ELF-1 (cell line): ENCODE measurements at places on chromosomes 16 and 17.
A peak's percentile ranks its signal among the peaks of the same experiment; 100 is the strongest.

DNA sequence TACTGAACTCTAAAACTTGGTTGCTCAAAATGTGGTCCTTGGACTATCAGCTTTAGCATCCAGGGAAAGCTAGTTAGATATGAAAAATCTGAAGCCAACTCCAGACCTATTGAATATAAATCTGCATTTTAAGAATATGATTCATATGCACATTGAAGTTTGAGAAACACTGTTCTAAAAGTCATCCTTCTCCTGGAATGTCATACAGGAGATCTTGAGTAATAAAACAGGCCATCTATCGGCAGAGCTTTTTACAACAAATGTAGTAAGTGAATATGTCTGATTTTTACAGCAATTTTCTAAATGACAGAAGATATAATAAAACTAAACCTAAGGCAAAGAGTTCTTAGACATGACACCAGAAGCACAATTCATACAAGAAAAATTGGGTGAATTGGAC is 140.4 kb downstream of the PMP22 start:
- no peak for DNase-seq

DNA sequence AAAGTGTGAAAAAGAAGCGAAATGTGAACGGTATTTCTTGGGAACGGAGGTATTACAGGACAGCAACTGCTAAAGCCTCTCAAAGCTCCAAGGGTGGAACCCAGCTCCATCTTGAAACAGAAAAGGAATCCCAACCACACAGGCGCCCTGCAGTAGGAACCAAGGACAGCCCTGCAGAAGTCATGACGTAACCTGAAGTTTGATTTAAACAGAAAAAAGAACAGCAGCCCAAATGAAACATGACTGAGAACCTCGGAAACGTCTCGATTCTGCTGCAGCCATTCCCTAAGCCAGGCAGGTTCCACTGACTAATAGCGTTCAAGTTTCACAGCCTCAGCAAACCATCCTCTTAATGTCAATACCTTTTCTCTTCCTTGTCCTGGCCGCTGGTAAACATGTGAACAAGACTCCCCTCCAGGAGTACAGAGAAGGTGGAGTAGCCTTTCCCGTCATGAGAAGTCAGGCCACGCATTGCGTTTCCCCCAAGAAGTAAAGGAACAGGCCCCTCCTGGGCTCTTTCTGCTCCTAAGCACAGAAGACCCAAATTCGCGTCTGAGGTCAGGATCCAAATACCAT is 20.1 kb downstream of the SIAH1 start:
- DNase-seq = no peak

- peak; percentile 70 for DNase-seq
Observed at GRCh38 chr17:74008196-74008595, 195.3 kb upstream of the RPL38 start.

DNA sequence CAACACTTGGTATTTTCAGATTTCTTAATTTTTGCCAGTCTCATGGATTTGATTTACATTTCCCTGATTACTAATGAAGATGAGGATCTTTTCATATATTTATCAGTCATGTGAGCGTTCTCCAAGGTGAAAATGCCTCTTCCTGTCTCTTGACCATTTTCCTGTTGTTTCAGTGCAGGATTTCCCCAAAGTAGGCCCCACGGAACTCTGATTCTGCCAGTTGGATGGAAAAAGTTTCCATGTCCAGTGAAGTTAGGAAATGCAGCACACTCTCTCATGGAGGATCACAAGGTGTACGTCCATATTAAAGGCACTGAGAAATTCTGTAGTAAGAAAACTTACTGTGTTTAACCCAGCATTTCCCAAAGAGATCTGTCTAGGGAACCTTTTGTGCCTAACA is 16.5 kb upstream of the LIMD2 start:
- DNase-seq = no peak

GRCh38 chr17:56131431-56131830 is 21.8 kb upstream of the ANKFN1 start:
- DNase-seq = no peak

DNA sequence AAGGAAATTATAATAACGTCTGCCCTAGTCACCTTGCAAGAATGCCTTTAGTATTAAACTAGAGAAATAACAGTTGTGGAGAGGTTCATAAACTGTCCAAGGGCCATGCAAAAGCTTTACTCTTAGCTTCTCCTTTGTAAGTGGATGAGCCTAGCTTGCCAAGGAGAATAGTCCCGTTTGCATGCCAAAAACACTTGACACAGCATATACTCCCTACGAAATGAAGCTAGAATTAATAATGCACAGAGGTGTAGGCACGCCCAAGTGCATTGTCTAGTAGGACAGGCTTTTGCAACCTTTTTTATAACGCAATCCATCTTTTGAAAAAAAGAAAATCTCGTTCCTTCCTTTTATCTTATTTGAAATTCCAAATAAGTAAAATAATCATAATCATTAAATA is 12.8 kb upstream of the CDRT4 start:
- no peak for DNase-seq

- DNase-seq = no peak
Observed at GRCh38 chr17:59763861-59764260, 56.4 kb downstream of the VMP1 start.

DNA sequence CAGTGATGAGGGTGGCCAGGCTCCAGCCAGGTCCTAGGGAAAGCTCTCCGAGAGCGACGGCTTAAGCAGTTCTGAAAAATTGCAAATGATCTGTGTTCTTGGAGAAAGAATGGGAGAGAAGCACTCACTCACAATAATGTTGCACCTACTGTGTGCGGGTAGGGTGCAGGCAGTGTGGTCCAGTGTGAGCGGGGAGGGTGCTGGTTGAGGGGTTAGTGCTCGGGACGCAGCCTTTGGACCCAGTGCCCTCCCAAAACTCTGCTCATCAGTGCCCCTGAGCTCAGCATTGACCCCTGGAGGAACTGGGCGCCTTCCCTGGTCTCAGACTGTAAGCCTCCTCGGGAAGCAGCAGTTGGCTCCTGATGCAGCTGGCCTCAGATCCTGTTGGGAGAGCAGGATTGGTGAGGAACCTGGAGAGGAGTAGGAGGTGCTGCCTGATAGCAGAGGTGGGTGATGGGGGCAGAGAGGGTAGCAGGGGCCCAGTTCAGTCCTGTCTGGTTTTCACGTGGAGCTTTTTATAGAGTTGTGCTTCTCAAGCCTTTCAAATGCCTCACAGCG is 23.6 kb upstream of the ZNF750 start:
- DNase-seq = no peak

GRCh38 chr16:68284847-68285246 is 20.5 kb downstream of the SLC7A6 start:
- DNase-seq = no peak

DNA sequence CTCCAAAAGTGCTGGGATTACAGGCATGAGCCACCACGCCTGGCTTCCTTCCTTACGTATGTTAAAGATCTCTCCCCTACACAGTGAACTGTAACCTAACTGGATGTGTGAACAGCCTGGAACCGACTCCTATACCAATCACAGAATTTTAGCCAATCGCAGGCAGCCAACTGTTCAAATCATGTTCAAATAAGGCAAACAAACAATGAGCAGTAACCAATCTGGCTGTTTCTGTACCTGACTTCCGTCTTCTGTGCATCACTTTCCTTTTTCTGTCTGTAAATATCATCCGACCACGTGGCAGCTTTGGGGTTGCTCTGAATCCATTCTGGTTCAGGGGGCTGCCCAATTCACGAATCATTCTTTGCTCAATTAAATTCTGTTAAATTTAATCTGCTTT is 27.5 kb downstream of the TEKT5 start:
- DNase-seq = no peak
